ENCODE measurements at places on chromosomes 12 and 14. TPM values are rescaled to one million over a fixed set of nuclear protein-coding genes. Genes with fewer than 3 reads are reported as not detected.

- no peak for DNase-seq
- H3K27ac ChIP-seq, result no peak overlapping the region
- no peak overlapping the region for H3K4me3 ChIP-seq
Observed at GRCh38 chr12:129052373-129052772, 199.1 kb downstream of the GLT1D1 start.

DNA sequence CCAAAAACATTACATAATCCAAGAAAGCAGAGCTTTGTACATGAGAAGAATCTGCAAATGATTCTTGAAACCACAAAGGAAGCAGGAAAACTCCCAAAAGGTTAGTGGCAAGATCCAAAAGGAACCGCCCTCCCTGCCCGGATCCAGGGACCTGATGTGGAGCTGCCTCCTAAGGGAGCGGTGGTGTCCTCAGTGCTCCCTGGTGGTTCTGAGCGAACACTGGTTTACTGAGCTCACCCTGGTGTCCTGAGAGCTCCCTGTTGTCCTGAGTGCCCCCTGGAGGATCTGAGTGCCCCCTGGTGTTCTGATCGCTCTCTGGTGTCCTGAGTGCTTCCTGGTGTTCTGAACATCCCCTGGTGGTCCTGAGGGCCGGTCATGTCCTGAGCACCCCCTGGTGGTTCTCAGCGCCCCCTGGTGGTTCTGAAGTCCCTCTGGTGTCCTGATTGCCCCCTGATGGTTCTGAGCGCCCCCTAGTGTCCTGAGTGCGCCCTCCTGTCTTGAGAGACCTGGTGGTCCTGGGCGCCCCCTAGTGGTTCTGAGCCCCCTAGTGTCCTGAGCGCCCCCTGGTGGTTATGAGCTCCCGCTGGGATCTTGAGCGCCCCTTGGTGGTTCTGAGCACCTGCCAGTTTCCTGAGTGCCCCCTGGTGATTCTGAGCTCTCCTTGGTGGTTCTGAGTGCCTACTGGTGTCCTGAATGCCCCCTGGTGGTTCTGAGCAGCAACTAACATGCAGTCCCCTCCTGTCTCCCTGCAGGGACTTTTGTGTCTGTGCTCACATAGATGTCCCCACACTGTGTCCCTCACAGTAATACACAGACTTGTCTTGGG, 891.1 kb downstream of the TMEM121 start:
- H3K27me3 ChIP-seq, result no peaks in the 10 kb centered on the region
- H3K36me3 ChIP-seq, result no peaks in the 10 kb centered on the region
- H3K4me1 ChIP-seq, result no peaks in the 10 kb centered on the region
- H3K27ac ChIP-seq, result no peak overlapping the region
- H3K4me3 ChIP-seq, result no peak overlapping the region
- no peak for DNase-seq

The ISCA2 gene
- 26.0 TPM for total RNA-seq

GRCh38 chr12:116295327-116296263, 18.1 kb upstream of the MED13L start:
- no peaks in the 10 kb centered on the region for H3K27me3 ChIP-seq
- no peak overlapping the region for H3K4me3 ChIP-seq
- no peak for DNase-seq
- H3K4me1 ChIP-seq, result peaks cover 20% of the 10 kb centered on the region
- H3K27ac ChIP-seq, result no peak overlapping the region
- H3K36me3 ChIP-seq, result no peaks in the 10 kb centered on the region

GRCh38 chr12:56880125-56880992, 53.8 kb downstream of the SDR9C7 start:
- H3K4me1 ChIP-seq, result no peaks in the 10 kb centered on the region
- H3K27me3 ChIP-seq, result no peaks in the 10 kb centered on the region
- H3K36me3 ChIP-seq, result no peaks in the 10 kb centered on the region
- H3K27ac ChIP-seq, result no peak overlapping the region

The AICDA gene
- not detected for total RNA-seq

The VIPAS39 gene
- 21.9 TPM for total RNA-seq

DNA sequence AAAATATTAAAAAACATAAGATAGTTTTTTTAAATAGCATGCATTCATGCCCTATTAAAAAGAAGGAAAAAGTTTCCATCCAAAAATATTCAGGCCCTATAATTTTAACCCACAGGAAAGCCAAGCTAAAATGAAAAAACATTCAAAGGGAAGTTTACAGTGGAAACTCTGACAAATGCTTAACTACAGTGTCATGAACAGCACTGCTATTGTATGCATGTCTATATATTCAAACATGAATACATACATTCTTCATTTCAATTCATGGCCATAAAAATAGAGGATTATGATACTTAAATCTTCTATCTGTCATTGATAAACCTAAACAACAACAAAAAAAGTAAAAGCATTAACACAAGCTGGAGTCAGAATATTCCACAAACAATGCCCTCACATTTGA, 67.4 kb downstream of the PPP2R5E start:
- H3K4me1 ChIP-seq, result peaks cover 35% of the 10 kb centered on the region
- DNase-seq, result no peak
- no peaks in the 10 kb centered on the region for H3K36me3 ChIP-seq
- no peak overlapping the region for H3K4me3 ChIP-seq
- H3K27ac ChIP-seq, result no peak overlapping the region
- H3K27me3 ChIP-seq, result no peaks in the 10 kb centered on the region

GRCh38 chr14:75501080-75501479, 21.2 kb upstream of the BATF start:
- no peak for DNase-seq
- H3K36me3 ChIP-seq, result no peaks in the 10 kb centered on the region
- H3K27ac ChIP-seq, result no peak overlapping the region
- no peaks in the 10 kb centered on the region for H3K27me3 ChIP-seq

DNA sequence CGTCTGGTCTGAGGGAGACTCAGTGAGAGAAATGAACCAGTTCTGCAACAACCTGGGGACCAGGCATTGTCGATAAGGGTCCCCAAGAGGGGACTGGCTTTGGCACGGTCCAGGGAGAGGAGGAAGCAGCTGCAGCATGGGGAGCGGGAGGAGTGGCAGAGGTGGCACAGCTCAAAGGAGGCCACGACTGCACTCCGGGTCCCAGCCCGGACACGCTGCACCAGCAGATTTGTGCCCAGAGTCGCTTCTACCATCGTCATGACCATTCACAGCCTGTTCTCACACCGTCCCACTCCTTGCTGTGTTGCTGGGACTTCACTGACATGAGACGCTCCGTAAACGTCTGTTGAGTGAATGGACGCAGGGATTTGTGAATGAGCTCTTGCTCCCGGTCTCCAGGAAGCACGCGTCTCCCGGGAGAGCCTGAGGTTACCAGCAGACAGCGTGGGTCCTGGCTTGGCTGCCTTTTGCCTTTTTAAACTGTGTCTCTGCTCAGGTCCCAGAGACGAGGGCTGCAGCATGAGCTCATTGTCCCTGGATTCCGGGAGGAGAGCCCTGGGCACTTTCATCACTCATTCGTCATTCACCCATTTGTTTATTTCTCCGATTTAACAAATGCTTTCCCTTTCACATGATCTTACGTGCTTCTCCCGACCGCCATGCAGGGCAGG, 137.0 kb downstream of the PIWIL1 start:
- DNase-seq, result no peak
- H3K27ac ChIP-seq, result no peak overlapping the region
- H3K27me3 ChIP-seq, result no peaks in the 10 kb centered on the region
- no peak overlapping the region for H3K4me3 ChIP-seq

The SYCP3 gene
- not detected for total RNA-seq

DNA sequence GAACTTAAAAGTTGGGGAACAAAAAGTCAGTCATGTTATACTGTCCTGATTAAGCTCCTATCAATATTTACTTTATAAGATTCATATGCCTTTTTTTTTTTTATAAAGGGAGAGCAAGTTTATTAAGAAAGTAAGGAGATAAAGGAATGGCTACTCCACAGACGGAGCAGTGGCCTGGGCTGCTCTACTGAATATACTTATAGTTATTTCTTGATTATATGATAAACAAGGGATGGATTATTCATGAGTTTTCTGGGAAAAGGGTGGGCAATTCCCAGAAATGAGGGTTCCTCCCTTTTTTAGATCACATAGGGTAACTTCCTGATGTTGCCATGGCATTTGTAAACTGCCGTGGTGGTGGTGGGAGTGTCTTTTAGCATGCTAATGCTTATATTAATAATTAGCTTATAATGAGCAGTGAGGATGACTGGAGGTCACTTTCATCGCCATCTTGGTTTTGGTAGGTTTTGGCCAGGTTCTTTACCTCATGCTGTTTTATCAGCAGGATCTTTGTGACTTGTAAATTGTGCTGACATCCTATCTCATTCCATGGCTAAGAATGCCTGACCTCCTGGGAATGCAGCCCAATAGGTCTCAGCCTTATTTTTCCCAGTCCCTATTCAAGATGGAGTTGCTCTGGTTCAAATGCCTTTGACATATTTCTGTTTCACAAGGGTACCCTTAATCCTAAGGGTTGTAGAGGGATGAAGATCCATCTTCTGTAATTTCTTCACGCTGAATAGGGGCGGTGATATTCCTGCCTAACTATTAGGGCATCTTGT, 73.9 kb downstream of the OTOGL start:
- no peak for DNase-seq
- H3K27me3 ChIP-seq, result no peaks in the 10 kb centered on the region
- H3K36me3 ChIP-seq, result no peaks in the 10 kb centered on the region
- no peak overlapping the region for H3K27ac ChIP-seq
- no peak overlapping the region for H3K4me3 ChIP-seq

GRCh38 chr12:70560671-70561070, 76.6 kb downstream of the PTPRB start:
- H3K4me1 ChIP-seq, result no peaks in the 10 kb centered on the region
- H3K27me3 ChIP-seq, result no peaks in the 10 kb centered on the region
- H3K4me3 ChIP-seq, result no peak overlapping the region
- no peaks in the 10 kb centered on the region for H3K36me3 ChIP-seq
- DNase-seq, result no peak

The LRFN5 gene
- total RNA-seq, result 197 TPM

The C12orf60 gene
- total RNA-seq, result 0.74 TPM

The KRT6C gene
- total RNA-seq, result 257 TPM

DNA sequence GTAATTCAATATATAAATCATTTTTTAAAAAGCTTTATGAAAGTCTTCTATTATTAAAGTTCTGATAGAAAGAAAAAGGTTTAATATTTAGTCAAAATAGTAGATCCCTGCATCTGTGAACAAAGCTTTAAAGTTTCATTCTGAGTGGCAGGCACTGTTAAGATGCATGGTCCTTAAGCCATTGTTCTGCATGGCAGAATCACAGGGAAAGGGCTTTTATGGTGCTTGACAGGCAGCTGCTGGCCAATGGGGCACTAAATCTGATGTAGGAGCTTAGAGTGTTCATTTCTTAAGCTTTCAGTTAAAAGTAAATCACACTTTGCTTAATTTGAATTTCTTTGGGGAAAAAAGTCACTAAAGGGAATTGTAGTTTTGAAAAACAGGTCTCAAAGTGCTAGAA, 148.2 kb downstream of the PLEKHA5 start:
- H3K4me1 ChIP-seq, result peaks cover 8% of the 10 kb centered on the region
- H3K27me3 ChIP-seq, result no peaks in the 10 kb centered on the region
- H3K36me3 ChIP-seq, result no peaks in the 10 kb centered on the region
- H3K27ac ChIP-seq, result no peak overlapping the region

DNA sequence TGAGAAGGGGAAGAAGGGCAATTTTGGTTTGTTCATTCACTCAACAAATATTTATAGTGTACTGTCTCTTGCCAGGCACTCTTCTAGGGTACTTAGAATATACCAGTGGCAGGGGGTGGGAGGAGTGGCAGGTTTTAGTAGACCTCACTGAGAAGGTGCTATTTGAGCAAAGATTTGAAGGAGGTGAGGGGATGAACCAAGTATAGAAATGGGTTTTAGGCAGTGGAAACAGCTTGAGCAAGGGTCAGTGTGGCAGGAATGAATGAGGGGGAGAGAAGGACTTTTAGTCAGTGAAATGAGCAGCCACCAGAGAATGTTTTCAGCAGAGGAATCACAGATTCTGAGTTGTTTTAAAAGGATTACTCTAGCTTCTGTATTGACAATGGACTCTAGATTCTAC, 2.3 kb downstream of the PRIM1 start:
- no peak overlapping the region for H3K27ac ChIP-seq
- peaks cover 11% of the 10 kb centered on the region for H3K4me1 ChIP-seq

DNA sequence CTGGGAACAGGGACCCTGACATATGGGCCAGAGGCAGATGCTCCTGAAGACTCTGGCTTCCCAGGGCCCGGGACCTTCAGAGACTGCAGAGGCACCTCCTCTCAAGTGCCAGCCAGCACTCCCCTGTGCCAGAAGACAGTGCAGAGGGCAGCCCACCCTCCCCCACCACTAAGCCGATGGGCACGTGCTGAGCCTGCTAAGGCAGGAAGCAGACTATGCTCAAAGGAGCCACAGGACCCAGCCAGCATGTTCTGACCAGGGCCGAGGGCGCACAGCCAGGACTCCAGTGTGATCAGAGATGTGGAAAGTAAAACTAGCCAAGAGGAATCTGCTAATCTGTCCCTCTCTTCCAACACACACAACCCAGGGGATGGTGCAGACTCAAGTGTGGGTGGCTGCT, 29.8 kb downstream of the DIO3 start:
- no peaks in the 10 kb centered on the region for H3K36me3 ChIP-seq
- H3K4me3 ChIP-seq, result no peak overlapping the region
- H3K4me1 ChIP-seq, result no peaks in the 10 kb centered on the region
- H3K27ac ChIP-seq, result no peak overlapping the region

DNA sequence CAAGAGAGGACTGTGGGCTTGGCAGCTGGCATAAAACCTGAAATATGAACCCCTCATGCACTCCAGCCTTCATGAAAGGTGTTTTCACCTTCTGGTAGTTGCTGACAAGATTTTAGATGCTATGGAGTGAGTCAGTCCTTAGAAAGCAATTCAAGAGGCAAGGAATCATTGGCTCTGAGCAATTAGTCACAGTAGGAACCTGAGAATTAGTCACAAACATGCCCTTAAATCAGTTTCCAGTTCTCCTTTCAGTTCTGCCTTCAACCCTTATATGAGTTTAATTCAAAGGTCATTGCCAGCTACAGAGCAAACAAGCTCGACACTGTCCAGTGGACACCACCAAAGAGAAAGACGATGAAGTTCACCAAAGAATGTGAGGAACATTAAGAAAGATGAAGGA, 472.3 kb downstream of the GLT1D1 start:
- DNase-seq, result no peak
- H3K27ac ChIP-seq, result no peak overlapping the region
- no peaks in the 10 kb centered on the region for H3K27me3 ChIP-seq
- no peak overlapping the region for H3K4me3 ChIP-seq
- no peaks in the 10 kb centered on the region for H3K4me1 ChIP-seq
